ENCODE measurements at places on chromosomes 11 and 22. TPM values are rescaled to one million over a fixed set of nuclear protein-coding genes. Genes with fewer than 3 reads are reported as not detected.

DNA sequence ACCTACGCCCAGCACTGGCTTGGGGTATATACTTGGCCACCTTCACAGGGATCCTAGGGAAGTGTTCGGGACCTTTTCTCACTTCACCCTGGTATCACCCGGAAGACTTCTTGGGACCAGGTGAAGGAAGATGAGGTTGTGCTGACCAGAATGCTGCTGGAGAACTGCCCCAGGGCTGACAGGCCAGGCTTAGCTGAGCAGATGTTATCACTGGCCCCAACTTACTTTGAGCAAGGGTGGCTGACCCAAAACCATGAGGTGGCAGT lies 4.5 kb downstream of the FTH1 start:
- no peak for DNase-seq

GRCh38 chr11:15586741-15587473 lies 472.2 kb downstream of the INSC start:
- DNase-seq: no peak

- no peak for DNase-seq
Observed at GRCh38 chr11:1337647-1338007, 28.2 kb upstream of the TOLLIP start.

DNA sequence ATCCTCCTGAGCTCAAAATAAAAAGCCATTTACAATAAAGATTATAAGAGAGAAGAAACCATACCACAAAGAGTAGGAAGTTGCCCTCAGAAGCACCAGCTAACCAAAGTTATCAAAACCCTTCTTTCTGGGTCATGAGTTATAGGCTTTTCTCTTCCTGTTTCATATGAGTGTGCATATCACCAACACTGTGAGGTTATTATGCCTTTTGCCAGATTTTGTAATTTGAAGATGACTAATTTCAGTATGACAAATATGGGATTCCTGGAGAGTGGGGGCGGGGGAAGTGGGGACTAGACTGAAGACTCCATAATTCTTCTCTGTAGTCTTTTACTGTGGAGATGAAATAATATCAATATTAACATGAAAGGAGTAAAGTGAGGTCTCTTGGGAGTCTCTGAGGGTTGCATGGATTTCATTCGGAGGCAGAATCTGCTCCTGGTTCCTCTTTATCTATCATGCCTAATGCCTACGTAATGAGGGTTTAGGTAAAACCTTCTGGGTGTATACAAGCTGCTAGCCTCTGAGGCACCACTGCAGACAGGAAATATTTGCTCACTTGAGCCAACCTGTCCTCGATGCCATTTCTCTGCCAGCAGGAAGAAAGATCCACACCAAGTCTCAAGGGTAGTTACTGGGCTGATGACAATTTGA lies 2.1 kb downstream of the LPXN start:
- DNase-seq: no peak

Gene XKR3
- total RNA-seq: not detected

All from endodermal cell (in vitro differentiated cells).